NCI-H524 (cell line): ENCODE measurements at places on chromosomes 12 and 14.

DNA sequence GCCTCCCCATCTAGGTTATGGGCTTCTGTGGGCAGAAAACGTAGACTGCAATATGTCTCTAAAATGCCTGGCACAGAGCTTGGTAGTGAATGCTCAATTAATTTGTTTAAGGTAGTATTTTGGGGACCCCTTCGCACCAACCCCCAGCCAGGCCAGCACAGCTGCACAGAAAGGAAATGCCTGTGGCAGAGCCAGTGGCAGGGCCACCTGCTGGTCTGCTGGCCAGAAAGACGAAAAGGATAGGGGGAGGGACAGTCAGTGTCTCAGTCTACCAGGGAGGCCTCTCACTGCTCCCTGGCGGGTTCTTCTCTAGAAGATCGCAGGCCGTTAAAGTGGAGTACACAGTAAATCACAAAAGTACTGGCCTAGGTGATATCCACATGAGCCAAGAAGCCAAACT is 3.5 kb downstream of the RAB15 start:
- no peak for DNase-seq

- DNase-seq = peak; percentile 21
These were observed 574 bp downstream of the PAWR start for GRCh38 chr12:79690142-79690637.

DNA sequence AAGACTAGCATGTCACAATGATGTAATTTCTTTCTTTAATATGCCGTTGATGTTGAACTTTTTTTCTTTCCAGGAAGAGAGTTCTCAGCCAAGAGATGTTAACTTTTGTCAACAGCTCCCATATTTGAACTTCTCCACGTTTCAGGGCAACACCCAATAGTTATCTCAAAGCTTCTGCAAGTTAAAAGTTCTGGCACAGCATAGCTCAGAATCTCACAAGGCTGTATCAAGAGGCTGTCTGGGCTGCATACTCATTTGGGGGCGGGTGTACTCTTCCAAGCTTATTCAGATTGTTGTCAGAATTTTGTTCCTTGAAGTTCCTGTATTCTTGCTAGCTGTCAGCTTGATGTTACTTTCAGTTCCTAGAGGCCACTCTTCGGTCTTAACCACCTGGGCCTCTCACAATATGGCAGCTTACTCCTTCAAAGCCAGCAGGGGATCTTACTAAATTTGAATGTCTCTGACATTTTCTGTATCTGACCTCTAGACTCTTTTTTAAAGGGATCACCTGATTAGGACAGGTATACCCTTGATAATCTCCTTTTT is 38.9 kb downstream of the KCNC2 start:
- no peak for DNase-seq

DNA sequence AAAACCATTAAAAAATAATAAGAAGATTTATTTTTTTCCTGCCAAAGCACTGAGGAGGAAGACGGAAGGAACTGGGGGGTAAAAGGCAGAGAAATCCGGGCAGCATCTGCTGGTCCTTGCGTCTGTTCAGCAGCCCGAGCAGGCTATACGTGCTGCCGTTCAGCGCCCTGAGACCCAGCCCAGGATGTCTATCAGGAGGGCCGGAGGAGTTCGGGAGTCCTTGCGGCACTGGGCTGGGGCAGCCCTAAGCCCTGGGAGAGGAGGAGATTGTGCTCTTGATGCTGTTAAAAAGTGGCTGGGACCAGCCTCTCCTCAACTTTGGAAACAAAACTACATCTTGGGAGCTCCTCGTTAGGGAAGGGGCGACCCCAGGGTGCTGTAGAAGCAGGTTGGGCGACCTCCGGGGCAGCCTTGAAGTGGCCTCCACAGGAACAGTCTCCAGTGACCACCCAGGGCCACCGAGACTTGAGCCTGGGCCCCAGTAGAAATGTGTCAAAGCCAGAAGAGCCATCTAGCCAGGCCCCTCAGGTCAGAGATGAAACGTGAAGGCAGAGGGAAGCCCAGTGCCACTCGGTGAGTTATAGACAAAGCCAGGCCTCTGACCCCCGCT is 14.3 kb downstream of the PGF start:
- DNase-seq = no peak

DNA sequence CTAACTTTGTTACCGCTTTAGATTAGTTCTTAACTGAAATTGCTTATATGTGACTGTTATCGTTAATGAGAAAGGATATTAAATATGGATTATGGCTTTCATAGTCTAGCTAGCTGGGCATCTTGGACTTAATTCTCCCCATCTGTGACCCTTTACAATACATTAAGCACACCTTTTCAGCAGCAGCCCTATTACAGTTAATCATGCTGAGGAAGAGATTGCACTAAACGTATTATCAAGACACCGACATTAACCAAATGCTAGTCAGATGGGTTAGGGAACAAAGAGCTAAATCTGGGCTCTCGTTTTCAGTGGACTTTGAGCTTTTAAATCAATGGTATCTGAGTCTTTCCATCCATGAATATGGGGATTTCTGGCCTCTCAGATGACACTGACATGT is 447.5 kb upstream of the DCN start:
- peak; percentile 96 for DNase-seq

GRCh38 chr12:109740694-109741245 is 27.1 kb downstream of the FAM222A start:
- DNase-seq = no peak

DNA sequence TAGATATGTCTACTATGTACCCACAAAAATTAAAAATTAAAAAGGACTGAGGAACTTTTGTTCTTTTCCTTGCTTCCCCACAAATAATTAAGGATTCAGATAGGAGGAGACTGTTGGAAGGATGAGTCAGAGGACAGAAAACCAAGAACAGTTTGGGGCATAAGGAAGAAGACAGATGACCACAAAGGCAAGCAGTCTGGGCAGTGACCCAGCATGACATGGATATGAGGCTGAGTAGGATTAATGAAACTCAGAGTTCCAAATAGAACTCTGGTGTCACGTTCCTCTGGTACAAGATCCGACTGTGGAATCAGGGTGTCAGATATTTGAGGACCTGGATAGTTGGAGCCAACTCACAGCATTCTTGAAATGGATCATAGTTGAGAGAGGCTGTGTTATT is 89.3 kb upstream of the SLC38A4 start:
- no peak for DNase-seq

DNA sequence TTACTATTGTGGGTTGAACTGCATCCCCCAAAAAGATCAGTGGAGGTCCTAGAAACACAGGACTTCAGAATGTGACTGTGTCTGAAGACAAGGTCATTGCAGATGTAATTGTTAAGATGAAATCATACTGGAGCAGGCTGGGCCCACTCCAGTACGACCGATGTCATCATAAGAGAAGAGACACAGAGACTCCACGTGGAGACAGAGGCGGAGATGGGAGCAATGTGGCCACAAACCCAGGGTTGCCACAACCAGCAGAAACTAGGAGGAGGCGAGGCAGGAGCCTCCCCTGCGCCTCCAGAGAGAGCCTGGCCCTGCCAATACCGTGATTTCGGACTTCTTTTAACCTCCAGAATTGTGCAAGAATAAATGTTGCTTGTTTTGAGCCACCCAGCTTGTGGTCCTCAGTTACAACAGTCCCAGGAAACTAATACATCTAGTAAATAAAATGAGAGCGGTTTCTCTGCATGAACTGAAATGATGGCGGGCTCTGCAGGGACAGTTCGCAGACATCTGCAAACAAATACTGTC is 25.7 kb upstream of the FZD10 start:
- no peak for DNase-seq

- no peak for DNase-seq
These were observed 255.9 kb downstream of the RAD51B start for GRCh38 chr14:68075382-68076029.

GRCh38 chr12:52637299-52637698 is 14.7 kb downstream of the KRT2 start:
- no peak for DNase-seq

DNA sequence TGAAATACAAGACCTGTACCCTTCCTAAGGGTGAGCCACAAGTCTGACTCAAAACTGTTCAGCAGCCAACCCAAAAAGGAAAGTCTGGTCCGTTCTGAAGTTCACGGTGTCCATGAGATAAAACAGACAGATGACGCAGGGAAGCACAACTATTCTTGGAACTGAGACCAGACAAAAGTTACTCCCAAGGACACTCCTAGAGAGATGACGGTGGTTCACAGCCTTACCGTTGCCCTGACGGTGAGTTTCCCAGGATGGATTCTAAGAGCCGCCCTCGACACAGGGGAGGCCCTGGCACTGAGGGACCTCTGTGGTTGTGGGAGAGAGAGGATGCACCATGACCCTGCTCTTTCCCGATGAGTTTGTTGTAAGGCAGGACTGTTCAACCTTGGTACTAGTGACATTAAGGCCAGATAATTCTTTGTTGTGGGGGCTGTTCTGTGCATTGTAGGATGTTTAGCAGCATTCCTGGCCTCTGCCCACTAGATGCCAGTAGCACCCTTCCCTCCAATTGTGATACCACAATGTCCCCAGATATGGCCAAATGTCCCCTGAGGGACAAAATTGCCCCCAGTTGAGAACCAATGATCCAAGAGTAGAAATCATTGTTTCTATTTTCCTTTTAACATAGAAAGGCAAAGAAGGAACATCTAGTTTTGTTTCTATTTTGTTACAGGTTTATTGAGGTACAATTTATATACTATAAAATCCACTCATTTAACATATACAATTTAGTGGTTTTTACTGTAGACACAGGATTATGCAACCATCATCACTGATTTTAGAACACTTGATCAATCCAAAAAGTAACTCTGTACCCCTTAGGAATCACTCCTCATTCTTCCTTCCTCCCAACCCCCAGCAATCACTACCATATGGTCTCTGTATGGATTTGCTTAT is 23.0 kb downstream of the OR10P1 start:
- peak; percentile 47 for DNase-seq

DNA sequence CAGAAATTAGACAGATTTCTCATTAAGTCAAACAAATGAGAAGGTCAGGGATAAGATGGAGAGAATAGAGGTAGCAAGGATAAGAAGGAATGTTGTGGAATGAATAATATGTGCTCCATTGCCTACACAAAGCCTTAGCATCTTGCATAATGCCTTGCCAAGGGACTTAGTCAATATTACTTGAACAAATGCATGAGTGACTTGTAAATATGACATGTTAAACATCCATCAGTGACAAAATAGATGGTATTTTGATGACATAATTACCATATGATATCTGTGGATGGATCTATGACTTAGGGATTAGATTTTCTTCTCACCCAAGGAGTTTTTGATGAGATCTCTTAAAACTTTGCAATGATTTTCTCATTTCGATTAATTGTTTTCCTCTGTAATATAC is 194.1 kb upstream of the RASSF8 start:
- no peak for DNase-seq

DNA sequence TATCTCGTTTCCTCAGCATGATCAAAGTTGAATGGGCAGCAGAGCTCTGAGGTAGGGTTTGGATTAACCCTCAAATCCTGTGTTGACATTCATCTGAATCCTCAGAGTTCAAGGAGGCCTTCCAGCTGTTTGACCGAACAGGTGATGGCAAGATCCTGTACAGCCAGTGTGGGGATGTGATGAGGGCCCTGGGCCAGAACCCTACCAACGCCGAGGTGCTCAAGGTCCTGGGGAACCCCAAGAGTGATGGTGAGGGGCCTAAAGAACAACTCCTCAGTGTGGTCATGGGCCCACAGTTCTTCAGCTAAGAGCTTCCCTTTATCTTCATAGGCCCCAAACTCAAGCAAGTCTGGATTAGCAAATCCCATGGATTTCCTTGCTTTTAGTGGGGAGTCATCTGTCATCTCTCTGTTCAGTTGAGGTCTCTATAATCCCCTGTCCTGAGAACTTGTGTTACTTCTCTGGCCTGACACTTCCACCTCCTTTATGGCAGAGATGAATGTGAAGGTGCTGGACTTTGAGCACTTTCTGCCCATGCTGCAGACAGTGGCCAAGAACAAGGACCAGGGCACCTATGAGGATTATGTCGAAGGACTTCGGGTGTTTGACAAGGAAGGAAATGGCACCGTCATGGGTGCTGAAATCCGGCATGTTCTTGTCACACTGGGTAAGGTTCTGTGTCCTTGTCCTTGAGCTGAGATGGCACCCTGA is 1.5 kb downstream of the MYL6 start:
- DNase-seq = no peak

DNA sequence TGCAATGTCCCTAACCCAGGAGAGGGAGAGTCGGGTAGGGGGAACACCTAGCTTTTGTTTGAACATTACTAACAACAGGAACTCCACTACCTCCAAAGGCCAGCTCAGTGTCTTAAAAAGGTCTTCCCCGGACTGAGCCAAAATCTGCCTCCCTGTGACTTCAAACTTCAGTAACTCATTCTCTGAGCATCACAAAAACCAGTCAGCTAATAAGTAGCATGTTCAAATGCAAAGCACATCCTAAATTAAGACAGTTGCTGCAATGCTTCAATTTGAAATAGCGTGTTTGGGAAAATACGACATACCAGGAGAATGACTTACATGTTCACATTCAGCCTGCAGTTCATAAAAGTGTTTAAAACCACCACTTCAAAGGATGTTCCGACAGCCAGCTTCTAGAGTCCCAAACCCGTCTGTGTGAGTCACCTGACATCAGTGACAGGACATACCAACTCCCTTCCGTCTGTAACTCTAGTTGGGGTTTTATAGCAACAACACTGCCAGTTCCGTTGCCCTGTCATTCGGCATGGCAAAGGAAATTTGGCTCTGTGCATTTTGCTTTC is 13.0 kb downstream of the ZFP36L1 start:
- no peak for DNase-seq

DNA sequence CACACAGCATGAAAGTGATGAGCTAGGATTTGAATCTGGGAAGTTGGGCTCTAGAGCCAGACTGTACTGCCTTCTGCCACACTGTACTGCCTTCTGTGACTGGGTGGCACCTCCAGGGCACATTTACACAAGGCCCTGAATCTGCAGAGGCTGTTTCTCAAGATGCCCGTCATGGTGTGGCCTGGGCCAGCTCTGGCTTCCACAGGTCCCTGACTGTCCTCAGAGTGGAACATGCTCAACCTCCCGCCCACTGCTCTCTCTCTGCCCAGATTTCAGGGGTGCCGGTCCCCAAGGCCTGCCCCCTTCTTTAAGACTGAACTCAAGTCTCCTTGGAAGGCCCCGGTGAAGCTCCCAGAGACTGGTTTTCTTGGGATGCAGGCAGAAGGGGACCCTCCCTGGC is 50.2 kb downstream of the C14orf132 start:
- no peak for DNase-seq

- peak; percentile 47 for DNase-seq
These were observed 43.2 kb upstream of the TUNAR start for GRCh38 chr14:95833429-95833828.

GRCh38 chr12:52662093-52662917 is 10.3 kb upstream of the KRT2 start:
- no peak for DNase-seq

DNA sequence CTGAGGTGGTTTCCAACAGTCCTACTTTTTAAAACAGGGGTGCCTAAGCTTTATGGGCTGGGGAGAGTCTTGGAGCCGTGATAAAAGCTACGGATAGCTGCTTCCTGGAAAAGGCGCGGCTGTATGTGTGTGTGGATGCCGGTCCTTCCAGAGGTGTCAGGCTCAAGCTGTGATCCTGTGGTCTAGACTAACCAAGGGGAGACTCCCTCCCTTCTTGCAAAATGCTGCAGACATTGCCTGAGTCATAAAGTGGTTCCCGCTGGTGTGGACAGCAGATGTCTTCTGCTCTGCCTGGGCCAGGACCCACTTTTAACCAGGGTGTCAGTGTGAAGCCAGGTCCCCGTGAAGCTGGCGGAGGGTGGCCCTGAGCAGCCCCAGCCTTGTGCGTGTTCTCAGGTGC is 37.8 kb downstream of the CCDC92 start:
- DNase-seq = no peak

GRCh38 chr12:116091579-116091978 is 185.9 kb downstream of the MED13L start:
- no peak for DNase-seq
